ENCODE measurements at places on chromosomes 5 and 9.
A peak's percentile ranks its signal among the peaks of the same experiment; 100 is the strongest.

DNA sequence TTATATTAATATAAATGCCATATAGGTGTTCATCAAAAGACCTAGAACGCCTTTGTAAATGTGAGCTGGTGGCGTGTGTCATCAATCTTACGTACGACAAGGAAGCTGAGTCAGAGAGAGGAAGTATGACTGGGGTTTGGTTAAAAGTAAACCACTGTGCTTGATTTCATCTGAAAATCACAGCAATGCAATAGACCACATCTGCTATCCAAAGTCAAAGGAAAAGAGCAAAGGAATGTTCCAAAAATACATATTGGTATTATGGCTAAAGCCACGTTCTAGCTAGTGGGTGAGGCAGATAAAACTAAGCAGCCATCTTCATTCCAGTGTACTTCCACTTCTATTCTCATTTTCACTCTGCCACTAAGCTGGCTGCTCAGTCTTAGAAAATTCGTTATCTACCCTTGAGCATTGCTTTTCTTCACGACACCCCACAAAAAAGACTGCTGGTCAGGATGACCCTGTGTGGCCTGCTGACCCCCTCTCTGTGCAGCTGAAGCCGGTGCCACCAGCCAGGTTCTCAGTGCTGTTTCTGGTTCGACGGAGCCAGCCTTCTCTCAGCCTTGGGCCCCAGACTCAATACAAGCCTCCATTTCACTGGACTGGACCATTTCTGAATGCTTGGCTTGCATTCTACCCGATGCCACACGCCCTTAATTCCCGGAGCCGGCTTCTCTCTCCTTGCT lies 23.8 kb downstream of the SHC3 start:
- no peak for DNase-seq

DNA sequence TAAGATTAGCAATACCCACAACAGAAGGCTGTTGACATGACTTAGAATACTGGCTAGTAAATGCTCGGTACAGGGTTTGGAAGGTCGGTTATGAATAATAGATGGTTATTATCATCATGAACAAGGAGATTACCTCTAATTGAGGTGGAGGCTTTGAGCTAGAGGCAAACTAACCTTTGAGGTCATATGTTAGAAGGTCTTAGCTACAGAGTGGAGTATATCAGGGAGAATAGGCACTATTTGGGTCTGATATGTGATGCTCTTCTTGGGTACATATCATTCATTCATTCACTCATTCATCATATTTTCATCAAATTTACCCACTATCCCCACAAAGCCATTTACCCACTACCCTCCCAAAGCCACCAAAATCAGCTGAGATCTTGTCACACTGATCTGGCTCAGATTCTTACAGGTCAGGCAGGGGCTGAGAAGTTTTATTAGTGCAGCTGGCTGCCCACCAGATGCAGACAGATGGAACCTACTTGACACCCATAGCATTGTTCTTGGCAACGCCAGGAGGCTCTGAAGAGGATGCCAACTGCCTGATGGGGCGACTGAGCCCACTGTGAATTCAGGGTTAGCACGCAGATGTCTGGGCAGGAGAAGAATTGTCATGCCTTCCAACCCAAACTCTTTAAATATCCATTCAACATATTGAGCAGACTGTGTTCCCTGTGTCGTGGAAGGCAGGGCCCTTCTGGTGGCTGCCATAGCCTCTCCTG lies 90.2 kb upstream of the SH3PXD2B start:
- DNase-seq = no peak

GRCh38 chr9:113340011-113340699 lies at the start of gene WDR31:
Gene WDR31, minus strand, starts transcription at chr9:113340275. Its CDS starts 8,253 bp downstream, at chr9:113332022.
- DNase-seq = peak; percentile 82

DNA sequence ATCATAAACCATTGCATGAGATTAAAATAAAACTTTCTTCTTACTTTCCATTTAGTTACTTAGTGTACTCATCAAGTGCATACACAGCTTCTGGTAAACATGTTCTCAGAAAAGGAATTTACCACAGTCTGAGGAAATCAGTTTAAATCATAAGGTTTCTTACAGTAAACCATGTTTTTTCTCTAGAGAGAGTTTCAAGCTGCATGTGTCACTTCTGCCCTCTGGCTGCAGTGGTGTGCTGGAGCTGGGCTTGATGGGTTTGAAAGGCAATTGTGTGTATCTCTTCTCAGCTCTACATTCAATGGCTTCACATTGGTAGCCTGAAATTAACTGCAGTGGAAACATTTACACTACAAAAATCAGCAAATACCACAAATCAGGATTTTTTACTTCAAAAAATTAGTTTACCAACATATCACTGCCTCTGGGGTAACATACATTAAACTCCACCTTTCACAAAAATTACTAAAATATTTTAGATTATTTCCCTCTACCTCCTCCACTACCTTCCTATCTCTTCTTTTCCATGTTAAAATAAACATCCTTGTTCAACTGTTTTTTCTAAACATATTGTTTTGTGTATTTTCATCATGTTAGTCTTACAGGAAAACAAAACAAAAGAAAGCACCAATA lies 414.3 kb downstream of the ANXA1 start:
- no peak for DNase-seq

DNA sequence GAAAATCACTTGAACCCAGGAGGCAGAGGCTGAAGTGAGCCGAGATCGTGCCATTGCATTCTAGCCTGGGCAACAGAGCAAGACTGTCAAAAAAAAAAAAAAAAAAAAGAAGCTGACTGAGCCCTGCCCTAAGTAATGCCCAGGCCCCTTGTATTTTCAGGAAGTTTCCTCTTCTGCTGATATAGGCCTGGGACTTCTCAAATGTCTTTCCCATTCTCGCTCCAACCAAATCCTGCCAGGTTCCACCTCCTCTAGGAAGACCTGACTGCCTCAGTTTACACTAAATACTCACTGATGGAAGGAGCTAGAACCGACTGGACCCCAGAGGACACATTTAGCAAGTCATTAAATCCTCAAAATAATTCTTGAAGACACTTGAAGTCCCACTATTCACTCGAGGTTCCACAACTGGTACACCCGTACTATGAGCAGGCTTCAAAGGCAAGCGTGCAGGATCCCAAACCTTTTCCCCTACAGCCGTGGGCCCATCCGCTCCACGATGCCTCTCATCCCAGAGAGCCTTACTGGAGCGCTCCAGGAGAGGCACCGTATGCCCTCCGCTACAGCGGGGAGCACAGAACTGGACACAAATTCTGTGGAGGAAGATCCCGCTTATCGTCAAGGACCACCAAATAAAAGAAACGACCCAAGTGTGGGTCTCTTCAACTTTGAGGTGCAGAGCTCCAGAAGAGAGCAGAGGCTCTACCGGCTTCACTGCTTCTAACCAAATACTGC lies 676 bp downstream of the NOL6 start:
- no peak for DNase-seq
